ENCODE measurements at places on chromosomes 2 and 18.
A peak's percentile ranks its signal among the peaks of the same experiment; 100 is the strongest.

DNA sequence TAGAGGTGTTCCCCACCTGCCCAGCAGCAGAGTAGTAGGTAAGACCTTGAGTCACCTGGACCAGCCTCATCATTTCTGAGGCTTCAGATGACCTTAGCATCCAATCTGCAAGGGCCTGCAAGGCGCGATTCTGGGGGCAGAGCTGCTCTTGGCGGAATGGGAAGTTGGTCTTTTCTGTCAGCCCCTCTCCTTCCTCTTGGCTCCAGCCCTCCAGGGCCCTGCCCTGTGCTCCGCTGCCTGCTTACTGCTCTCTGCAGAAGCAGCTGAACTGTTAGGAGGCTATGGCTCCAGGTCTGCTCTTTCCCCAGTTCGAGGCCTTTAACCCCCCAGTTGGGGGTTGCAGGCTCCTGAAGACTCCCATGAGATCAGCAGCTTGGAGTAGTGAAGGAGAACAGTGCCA, 96.1 kb upstream of the MCFD2 start:
- DNase-seq, result no peak

- DNase-seq, result no peak
These were observed 37.9 kb upstream of the ZCCHC2 start for GRCh38 chr18:62484941-62485340.

DNA sequence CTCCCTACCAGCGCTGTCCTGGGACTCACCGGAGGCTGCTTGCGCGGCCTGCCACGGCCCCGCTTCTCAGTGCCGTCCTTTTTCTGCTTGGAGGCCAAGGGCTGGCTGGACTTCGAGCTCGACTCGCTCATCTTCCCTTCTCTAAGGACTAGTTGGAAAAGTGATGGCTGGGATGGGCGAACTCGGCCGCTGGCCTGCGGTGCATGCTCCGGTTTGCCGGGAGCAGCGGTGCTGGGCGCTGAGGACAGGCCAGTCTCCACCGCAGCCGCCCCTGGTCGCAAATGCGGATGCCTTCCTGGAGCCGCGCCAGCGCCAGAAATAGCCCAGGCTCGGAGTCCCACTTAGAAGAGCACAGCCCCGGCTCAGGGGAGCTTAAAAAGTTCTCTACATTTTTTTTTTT, 3.1 kb downstream of the C2orf81 start:
- DNase-seq, result no peak

- DNase-seq, result no peak
These were observed 56.4 kb downstream of the CCDC85A start for GRCh38 chr2:56240210-56240609.

GRCh38 chr2:204713211-204713610, 167.9 kb downstream of the PARD3B start:
- no peak for DNase-seq

DNA sequence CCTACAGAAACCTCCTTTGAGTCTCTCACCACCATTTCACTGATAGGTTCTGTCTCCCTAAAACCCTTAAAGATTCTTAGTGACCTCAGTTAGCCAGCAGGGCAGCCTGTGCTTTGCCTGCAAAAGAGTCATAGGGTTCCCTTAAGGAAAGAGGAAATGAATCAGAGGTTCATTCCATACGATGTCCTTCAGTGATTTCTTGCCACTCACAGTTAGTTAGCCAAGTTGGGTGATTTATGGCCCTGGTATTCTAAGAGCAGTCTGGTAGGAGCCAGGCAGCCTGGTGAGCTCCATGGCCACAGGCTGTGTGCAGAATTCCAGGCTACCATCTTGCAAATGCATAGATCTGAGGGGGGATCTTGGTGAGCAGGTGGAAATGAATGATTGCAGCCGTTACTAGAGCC, 18.7 kb upstream of the CCBE1 start:
- DNase-seq, result peak; percentile 69

GRCh38 chr2:133562558-133562957, 5.7 kb downstream of the NCKAP5 start:
- DNase-seq, result no peak

DNA sequence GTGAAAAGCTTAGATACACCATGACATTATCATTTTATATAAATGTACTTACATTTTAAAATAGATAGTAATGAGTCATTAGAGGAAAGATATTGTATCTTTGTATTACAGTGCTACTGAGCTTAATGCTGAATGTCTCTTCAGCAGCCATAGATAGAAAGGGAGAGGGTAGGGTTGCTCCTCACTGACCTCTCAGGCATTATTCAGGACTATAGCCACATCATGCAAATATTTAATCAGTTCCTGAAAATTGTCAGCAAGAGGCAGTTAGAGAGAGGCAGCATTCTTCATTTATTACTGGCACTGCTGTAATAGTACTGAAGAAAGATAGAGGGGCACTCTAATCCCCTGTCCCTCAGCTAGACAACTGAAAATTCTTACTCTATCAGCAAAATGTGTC, 242.0 kb upstream of the TANK start:
- no peak for DNase-seq

DNA sequence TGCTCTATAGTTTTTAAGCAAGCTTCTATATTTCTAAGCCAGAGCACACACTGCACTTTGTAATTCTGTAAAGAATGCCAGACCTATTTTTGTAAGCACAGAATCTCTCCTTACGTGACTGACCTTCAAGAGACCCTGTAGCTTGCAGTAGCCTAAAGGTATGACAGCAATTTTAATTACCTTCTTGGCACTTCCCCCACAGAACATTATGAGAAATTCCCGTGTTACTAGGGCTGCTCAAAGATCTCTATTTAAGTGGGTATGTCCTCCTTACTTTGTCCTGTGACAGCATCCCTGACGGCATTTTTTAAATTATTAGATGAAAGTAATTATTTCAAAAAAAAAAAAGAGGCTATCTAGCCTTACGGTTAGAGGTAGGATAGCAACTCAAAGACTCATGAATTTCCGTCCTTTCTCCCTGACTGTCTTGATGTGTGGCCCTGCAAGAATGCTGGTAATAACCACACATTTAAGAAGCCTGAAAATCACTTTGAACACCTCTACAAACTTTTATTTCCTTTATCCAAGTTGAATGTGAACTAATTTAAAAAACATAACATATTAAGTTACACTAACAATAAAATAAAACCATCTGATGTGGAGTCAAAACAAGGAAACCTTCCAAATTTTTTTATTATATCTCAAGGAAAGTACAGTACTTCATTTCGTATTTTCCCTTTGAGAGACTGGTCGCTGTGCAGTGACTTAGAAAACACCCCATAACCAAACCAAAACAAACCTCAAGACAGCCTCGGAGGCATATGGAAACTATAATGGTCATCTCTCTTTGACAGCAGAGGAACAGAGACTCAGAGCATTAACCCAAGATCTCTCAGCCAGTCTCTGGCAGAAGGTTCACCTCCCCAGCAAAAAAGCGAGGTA, 54.9 kb downstream of the THUMPD2 start:
- DNase-seq, result no peak

- no peak for DNase-seq
These were observed 31.4 kb downstream of the QPCT start for GRCh38 chr2:37375741-37376288.

GRCh38 chr18:71936744-71937143, 607.4 kb downstream of the CBLN2 start:
- no peak for DNase-seq

DNA sequence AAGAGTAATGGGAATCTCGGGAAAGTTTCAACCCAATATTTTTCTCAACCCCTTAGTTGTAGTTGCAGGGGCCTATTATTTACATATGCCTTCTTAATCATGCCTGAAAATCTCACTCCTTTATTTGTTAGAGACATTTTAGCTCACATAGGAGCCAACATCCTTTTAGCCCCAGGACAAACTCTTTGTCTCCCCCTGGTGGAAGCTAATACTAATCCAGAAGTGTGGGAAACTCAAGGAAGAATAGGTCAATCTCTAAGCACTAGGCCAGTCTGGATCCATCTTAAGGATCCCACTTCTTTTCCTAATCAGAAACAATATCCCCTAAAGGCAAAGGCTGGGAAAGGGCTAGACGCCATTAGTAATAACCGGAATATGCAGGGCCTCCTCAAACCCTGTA, 550.9 kb upstream of the PKDCC start:
- no peak for DNase-seq

DNA sequence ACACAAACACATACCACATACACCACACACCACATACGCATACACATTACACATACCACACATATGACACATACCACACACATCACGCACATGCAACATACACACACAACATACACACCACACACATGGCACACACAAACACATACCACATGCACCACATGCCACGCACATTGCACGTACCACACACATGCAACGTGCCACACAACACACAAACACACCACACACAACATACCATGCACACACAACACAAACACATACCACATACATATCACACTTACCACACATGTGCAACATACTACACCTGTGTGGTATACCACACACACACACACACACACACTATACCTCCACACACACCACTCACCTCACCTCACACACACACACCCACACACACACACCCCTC, 15.0 kb downstream of the TMEM177 start:
- DNase-seq, result no peak

DNA sequence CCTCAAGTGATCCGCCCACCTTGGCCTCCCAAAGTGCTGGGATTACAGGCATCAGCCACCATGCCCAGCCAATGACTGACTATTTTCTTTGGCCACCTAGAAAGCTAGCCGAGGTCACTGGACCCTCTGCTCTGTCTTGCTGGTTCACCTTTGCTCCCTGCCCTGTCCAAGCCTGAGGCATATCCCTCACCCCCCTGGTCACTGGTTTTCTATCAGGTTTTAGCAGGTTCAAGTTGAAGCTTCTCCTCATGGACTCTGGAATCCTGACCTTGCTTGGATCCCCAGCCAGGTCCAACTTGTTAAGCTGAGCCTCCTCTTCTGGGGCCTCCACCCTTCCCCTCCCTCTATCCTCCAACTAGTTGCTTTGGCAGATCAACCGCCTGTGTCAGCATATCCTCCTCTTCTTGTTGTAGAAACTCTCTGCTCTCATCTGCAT, 33.4 kb downstream of the PAX8 start:
- DNase-seq, result no peak

- DNase-seq, result no peak
These were observed 278.7 kb downstream of the GULP1 start for GRCh38 chr2:188570370-188570769.

DNA sequence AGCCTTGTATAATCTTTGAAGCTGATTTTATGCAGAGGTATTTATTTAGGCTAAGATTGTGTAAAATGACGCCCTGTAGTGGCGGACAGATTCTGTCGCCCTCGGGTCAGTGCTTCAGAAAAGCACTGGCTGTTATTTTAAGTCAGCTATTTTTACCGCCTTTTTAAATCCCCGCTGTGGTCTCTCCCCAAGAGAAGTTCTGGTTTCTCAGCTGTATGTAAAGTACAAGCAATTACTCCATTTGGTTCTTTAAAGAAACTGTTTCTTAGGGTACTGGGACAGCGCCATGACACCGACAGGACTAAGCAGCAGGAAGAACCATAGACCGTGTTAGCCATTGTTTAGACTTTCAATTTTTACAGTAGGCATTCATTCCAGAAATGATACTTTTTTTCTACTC, 65.0 kb downstream of the UGGT1 start:
- no peak for DNase-seq

DNA sequence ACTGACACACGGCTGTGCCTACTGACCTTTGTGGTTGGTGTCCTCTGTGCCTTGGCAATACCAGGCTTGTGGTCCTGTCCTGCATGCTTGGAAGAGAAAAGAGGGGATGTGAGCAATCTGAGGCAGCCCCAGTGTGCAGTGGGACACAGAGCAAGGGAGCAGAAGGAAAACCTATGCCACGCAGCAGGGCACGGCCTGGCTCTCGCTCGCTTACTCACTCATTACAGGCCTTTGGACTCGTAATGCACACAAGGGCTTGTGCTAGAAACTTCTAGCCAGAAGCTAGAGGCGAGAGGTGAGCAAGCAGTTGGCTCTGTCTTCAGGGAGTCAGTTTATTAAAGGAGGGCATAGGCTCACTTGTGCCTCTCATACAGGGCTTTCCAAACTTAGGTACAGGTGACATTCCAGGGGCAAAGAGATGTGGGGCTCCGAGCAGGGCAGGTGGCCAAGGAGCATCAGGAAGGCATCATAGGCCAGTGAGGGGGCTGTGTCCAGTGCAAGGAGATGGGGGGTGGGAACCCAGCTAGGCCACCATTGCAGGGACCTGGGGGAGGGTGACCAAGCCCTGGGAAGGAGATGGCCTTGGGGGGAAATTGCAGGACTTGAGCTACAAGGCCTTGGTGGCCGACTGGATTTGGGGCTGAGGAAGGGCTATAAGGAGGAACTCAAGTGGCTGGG, 100.8 kb downstream of the DYSF start:
- DNase-seq, result no peak

DNA sequence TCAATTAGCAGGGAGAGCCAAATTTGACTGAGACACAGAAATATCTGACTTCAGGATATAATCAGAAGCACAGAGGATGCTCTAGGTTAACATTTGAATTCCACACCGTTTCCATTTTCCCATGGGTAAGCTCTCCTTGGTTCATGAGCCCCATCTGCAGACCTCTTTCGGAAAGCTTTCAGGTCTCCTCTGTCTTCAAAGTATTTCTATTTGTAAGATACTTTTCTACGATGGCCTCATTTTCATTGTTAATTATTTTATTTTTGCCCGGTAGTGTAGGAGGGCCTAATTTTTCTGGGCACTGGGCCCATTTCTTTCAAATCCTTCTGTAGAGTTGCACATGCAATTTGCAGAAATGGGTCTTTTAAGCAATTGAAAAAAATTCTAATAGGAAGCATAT, 53.8 kb downstream of the LRPPRC start:
- DNase-seq, result no peak

GRCh38 chr2:145431181-145431951, 911.4 kb upstream of the ZEB2 start:
- no peak for DNase-seq

GRCh38 chr2:48332286-48332685, 197.7 kb upstream of the STON1 start:
- DNase-seq, result no peak

GRCh38 chr2:237594514-237594871, 4.0 kb upstream of the RAB17 start:
- no peak for DNase-seq

GRCh38 chr2:218371983-218372350, 10.1 kb upstream of the SLC11A1 start:
- DNase-seq, result no peak

Measured in AG04449 (cell line).